ENCODE measurements at places on chromosomes 4 and X.

DNA sequence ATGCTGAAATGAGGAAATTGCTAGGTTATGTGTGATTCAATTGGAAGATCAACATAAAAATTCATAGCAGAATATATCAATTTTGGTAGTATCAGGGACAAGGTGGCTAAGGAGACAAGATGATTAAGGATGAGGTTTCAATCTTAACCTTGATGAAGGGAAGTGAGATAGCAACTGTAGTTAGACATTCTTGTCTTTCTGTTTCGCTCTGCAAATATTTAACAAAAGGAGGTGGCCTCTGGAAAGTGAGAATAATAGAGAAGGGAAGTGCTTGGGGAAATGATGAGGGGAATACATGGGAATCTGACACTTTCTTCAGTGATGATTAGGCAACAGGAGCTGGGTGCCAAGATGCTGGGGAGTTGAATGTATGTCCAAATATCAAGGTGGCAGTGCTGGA lies 337.1 kb upstream of the PUDP start:
- DNase-seq = no peak

- DNase-seq = no peak
These were observed 146.8 kb upstream of the RBPJ start for GRCh38 chr4:26174027-26174426.

GRCh38 chr4:43458293-43458692 lies 565.8 kb downstream of the GRXCR1 start:
- no peak for DNase-seq

GRCh38 chr4:10998846-10999245 lies 314.3 kb upstream of the CLNK start:
- no peak for DNase-seq

DNA sequence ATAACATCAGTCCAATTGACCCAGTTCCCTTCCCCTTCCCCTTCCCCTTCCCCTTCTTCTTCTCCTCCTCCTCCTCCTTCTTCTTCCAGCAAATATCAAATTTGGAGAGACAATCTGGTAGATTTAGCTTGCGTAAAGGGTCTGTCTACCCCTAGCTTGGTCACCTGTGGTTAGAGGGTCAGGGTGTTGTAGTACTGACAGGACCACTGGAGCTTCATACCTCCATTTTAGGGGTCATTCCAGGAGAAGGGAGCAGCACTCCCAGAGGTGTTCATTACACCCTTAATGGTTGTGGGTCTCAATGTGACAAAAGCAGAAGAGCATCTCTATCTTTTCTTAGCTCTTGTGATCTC lies 3.7 kb upstream of the FGB start:
- DNase-seq = no peak

- DNase-seq = peak; percentile 53
These were observed 215.4 kb upstream of the MAB21L2 start for GRCh38 chr4:150366487-150366999.

- no peak for DNase-seq
These were observed 89.8 kb downstream of the FBXO8 start for GRCh38 chr4:174193438-174194374.

DNA sequence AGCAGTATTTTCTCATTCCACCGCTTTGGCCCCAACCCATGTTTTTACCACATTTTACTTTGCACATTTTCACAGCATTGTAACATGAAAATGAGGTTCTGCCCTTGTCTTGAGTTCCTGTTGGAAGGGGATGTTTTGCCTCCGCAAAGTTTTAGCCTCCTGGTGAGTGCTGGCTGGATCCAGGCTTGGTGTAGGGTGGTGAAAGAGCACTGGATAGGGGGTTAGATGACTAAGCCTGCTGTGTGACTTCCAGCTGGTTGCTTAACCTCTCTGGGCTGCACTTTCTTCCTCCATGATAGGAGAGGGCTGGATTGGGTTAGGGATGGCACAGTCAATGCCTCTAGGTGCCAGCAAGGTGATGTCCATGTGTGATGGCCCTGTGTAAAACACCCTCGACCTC lies 28.9 kb downstream of the CYTL1 start:
- DNase-seq = no peak

- DNase-seq = no peak
These were observed 172.0 kb downstream of the CFAP299 start for GRCh38 chr4:80507507-80507906.

DNA sequence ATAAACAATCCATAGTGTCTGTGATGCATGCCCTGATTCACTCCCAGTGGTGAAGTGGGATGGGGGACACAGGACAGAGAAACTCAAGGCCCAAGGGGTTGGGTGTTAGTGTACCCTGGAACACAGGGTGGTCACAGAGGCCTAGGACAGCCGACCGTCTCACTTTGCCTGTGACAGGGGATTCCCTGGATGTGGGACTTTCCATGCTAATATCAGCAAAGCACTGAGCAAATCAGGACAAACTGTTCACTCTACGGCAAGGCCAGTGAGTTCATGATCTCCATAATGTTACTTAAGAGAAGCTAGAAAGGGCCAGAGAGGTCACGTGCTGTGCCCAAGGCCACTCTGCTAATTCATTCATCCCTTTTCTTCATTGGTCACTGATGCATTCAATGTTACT lies 158.7 kb upstream of the RBPJ start:
- no peak for DNase-seq

DNA sequence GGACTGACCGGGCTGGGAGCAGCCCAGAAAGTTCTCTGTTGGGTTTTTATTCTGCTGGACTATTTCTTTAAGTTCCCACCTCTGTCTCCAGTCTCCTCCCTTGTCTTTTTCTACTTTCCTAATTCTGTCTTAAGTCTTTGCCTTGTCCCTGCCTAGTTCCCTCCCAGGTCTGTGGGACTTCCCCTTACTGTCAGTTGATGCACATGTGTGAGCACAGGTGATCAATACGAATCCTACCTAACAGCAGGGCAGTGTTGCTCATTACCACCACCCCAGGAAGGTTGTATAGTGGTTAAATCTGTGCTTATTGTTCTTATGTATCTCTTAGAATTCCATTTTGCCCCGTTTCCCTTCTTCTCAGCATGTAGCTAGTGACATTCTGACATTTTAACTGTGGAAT lies 62.1 kb downstream of the GALNTL6 start:
- DNase-seq = no peak

DNA sequence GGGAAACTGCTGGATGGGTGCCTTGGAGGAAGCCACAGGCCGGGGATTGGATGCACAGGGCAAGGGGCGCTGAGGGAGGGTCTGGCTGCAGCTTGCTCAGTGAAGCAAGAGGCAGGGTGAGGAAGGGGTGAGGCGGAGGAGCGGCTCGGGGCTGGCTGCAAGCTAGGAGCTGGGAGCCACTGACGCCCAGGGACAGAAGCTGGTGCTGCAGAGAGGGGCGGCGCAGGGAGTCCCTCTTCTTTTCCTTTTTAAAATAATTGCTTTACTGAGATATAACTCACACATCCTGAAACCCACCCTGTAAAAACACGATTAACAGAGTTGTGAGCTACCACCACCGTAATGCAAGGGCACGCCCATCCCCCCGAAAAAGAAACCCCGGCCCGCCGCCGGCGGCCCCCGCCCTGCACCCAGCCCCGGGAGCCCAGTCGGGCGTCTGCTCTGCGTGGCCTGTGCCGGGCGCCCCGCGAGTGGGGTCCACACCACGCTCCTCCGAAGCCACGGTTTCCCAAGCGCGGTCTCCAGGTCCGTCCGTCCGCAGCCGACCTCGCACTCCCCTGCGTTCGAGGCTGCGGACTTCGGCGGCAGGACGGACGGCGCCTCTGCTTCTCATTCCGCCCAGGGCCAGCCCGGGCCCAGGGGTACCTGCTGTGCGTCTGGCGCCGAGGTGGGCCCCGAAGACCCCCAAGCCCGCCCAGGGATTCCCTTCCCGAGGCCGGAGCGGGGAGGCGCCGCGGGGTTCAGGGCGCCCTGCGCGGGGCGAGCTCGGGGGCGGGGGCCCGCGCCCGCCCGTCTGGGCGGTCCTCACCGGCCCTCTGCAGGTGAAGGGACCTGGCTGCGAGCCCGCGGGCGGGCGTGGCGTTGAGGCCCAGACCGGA lies 866 bp upstream of the UVSSA start:
- DNase-seq = peak; percentile 8

- no peak for DNase-seq
These were observed 28.8 kb upstream of the TRPC3 start for GRCh38 chr4:121980643-121981042.

- DNase-seq = no peak
These were observed 14.3 kb upstream of the NAT8L start for GRCh38 chr4:2044542-2045517.

DNA sequence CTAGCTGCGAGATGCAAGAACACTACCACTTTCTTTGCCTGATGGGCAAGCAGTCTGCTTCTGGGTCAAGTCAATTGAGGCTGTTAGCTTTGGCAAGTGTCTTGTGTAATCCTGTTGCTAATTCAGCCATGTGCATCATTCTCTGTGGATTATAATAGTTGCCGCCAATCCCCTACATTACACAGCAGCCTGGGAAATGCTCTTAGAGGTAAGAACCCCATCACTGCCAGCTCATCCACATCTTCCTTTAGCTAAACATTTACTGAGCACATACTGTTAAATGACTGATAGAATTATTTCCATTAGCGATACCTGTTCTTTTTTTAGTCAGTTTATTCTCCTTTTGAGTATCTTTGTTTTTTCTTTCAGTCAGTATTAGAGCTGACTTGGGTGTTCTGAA lies 116.2 kb downstream of the CBR4 start:
- no peak for DNase-seq

- no peak for DNase-seq
These were observed 10.0 kb downstream of the MAB21L2 start for GRCh38 chr4:150591904-150592303.

DNA sequence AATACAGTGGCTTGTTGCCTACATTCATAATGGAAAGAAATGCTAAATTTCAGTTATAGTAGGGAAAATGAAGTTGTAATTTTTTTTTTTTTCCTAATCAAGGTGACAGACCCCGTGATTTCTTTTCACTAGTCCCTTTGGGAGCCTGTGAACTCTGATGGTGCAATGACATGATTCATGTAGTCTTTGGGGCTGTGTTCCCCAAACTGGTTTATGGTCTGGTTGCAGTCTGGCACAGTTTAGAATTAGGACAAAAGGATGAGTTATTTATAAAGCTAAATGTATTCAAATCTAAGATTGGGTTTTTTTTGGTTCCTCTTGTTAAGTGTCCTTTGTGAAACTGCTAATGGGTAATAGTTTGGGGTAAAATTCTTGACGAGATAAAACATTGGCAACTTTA lies 66.0 kb downstream of the REPS2 start:
- DNase-seq = no peak

DNA sequence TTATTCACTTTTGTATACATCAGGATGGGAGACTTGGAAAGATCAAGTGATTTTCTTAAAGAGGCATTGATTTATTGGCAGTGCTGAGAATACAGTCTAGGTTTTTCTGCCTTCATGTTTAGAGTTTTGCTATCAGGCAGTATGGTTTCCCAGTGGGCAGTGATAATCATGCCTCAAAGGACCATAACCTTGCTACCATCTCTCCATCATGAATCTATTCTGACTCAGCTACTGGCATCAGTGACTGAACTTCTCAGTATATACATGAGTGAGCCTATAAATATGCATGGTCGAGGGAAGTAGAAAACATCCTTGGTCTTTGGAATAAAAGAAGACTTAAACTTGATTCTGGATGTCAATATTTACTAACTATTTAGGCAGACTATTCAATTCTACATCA lies 562.0 kb upstream of the AADAT start:
- DNase-seq = no peak

DNA sequence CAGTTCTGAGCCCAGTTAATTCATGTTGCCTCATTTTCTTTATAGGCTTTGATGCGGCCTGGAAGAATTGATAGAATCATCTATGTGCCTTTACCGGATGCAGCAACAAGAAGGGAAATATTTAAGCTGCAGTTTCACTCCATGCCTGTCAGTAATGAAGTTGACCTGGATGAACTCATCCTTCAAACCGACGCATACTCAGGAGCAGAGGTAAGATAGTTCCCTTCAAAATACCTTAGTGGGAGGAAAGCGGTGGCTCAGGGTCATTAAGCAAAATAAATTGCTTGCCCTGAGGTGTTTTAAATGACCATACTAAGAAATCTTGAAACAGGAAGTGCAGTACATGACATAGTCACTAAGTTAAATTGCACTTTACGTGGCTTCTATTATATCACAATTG lies 140.6 kb upstream of the SPRY1 start:
- no peak for DNase-seq

GRCh38 chr4:147689067-147689466 lies 5.1 kb upstream of the PRMT9 start:
- DNase-seq = no peak

GRCh38 chrX:16488959-16489358 lies 161.0 kb upstream of the S100G start:
- DNase-seq = no peak

DNA sequence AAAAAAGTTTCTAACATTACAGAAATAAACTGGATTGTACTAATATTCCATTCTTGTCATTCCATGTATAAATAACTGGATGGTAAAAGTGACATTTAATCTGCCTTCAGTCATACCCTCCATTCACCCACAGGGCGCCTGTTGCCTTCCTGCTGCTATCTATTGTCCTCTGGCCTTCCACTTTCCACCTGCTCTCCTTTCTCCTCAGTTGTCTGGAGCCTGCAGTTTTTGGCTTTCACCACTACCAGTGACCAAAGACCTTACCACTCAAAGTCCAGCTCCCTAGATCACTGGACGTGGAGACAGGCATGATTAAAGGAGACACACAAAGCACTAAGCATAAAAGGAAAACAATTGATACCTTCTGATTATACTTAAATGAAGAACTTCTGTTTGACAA lies 46.2 kb upstream of the NHS start:
- no peak for DNase-seq

- no peak for DNase-seq
These were observed 131.6 kb downstream of the BCOR start for GRCh38 chrX:39966176-39966575.

DNA sequence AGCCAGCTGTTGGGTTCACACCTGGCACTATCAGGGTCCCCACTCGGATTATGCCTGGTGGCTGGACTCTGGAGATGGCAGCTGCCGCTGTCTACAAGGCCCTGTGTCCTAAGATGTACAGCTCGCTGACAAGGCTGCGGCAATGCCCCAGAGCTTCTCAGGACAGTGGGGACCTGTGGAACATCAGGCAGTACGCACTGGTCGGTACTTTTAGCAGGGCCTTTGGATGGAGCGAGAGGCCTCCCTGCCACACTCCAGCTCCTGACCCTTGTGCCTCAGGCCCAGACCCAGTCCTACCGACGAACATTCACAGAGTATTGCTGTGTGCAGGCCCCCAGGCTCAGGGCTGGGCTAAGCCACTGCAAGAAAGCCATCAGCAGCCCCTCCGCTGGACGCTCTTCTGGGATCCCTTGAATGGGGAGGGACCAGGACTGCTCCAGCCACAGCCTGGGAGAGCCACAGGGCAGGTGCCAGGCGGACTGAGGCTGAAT lies 45.7 kb upstream of the HMX1 start:
- DNase-seq = no peak

- no peak for DNase-seq
These were observed 167.3 kb upstream of the SH3RF1 start for GRCh38 chr4:169438057-169438480.

DNA sequence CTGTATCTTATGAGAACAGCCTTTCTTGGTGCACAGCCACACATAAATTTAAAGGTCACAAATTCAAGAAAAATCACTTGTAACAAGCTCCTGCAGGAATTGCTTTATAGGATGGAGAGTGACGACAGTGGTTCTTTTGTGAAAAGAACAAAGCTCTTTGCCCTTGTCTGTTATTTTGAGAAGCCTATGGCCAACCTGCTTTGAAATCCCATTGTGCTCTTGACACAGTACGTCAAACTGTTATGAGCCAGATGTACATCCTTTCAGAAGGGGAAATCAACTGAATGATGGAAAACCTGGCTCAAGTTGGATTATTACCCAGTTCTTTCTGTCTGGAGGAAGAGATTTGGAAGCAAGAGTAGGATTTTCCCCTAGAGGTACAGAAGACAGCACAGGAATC lies 1454.2 kb downstream of the ARAP2 start:
- DNase-seq = no peak

All from DMS 273 treated with DMSO at 0.1 percent for 48 hours (cell line).